ENCODE measurements at places on chromosomes 5 and 9.

DNA sequence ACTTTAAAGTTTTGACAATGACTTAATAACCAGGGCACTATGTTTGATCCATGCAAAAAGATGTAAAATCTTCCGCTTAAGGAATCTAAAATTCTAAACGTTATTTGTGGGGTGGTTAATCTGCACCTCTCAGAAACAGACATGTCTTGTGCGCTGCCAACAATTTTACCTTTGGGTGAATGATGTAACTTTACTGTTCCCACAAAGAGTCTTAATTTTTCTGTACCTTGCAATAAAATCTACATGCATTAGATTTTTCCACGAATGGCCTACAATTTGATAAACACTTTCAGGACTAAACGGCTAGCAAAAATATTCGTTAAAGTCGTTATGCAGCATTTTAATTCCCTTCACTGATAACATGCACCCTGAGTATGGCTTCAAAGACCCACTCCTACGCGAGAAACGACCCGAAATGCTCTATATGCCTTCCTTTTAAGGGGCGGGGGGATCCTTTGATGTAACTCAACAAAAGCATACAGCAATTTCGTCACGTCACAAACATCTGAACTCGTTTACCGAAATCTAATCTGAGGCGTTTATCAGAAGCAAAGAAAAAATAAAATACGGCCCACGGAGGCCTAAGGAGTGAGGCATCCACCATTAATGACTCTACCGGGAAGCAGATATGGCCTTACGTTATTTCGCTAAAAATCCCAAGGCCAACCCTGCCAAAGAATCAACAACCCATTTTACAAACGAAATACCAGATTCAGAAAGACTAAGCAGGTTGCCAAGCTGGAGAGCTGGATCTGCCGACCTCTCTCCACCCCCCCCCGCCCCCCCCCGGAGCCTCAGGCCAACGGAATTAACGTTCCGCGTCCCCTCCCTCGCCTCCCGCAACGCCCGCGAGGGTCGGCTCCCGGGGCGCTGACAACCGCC, 621 bp downstream of the AK6 start:
- DNase-seq = no peak

DNA sequence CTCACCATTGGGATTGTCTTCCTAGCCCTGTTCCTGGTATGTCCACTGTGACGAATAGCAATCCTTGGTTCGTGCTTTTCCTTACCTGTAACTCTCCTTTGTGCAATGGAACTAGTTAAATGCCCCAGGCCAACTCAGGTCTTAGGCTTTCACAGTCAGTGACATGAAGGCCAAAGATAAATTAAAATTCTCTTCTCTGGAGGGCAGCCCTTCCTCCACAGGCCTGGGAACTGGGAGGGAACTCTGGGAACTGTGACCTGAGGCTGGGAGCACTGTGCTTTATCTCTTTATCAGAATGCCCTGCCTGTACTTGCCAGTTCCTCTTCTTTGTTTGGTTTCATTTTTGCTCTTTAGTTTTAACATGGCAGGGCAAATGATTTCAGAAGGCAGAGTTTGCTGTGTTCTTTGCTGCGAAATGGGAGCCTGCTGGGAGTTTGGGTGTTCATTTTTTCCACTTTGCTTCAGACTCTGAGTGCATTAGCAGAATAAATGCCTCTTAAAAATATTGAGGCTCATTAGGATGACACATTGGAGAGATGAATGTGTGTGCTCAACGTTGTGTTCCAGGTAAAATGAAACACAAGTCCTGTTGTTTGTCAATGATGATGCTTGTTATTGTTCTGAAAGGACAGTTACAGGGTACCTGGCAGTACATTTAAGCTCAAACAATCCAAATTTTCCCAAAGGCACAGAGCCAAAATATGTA, 118.1 kb downstream of the NUDT12 start:
- no peak for DNase-seq

- no peak for DNase-seq
Measured at GRCh38 chr5:155983954-155984353, 343.0 kb upstream of the SGCD start.

DNA sequence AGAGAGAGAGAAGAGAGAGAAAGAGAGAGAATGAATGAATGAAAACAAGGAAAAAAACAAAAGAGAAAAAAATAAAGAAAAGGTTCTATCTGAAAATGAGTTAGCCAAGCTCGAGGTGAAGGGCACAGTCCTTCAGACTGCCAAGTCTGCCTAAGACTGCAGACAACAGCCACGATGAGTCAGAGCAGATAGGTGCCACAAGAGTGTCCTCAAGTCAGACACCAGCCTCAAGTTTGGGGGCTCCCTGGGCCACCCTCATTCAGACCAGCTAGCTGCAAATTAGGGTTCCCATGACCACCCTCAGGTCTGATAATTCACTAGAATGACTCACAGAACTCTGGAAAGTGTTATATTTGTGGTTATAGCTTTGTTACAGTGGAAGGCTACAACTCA, 13.9 kb upstream of the HABP4 start:
- no peak for DNase-seq
